ENCODE measurements at places on chromosomes 3 and 15.

DNA sequence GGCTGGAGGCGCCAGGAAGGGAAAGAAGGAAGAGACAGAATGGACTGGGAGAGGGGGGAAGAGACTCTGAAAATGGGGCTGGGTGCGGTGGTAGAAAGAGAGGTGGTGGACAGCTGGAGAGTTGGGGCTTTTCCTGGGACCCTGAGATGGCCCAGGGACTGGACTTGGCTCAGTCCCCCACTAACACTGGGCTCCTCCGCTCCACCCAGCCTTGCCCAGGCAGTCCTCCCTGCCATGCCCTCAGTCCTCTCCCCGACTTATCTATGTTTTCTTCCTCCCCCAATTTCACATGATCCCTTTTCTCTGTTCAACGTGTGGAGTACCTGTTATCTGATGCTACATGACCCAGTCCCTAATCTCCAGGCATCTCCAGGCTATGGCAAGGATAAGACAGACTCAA, 6.3 kb upstream of the HCN4 start:
- DNase-seq: no peak

DNA sequence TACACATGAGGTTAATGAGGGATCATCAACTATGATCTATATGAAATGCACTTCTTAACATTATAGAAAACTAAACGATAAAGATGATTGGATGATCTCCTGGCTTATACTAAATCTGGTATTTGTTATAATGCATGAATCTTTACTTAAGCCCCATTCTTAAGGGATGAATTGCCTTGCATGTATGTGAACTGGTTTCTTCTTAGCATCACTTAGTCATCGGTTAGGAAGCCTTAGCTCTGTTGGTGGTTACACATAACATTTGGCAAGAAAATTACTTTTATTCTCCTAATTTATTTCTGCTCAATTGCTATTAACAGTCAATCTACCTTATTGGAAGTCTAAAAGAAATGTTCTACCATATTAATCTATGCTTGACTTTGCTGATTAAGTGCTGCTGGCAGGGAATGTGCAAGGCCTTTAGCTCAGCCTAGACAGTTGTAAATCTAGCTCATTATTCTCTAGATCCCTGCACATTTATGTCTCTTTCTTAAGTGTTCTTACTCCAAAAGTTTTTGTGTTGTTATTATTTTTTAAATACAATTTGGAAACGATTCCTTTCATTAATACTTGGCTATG, 356.0 kb downstream of the ZPLD1 start:
- DNase-seq: no peak

- no peak for DNase-seq
Observed at GRCh38 chr3:94360987-94361386, 298.1 kb downstream of the NSUN3 start.

GRCh38 chr3:124570232-124570631, 160.0 kb upstream of the UMPS start:
- DNase-seq: no peak

- no peak for DNase-seq
Observed at GRCh38 chr3:36680952-36681351, 83.4 kb downstream of the DCLK3 start.

Measured in activated CD4-positive, alpha-beta T cell treated with anti-CD3 and anti-CD28 coated beads for 1 hour (primary cell).